Activated CD4-positive, alpha-beta T cell treated with anti-CD3 and anti-CD28 coated beads, Interleukin-2, Interleukin-6, amounts not matched to agents 100 ng/mL and 50 ng/mL, durations not matched to agents 16 hours and 8 hours (primary cell): ENCODE measurements at places on chromosomes 16 and 17.

- DNase-seq, result no peak
Measured at GRCh38 chr17:4490637-4491061, 8.0 kb upstream of the SPNS2 start.

- DNase-seq, result no peak
Measured at GRCh38 chr16:5465714-5466113, 368.1 kb upstream of the EEF2KMT start.

DNA sequence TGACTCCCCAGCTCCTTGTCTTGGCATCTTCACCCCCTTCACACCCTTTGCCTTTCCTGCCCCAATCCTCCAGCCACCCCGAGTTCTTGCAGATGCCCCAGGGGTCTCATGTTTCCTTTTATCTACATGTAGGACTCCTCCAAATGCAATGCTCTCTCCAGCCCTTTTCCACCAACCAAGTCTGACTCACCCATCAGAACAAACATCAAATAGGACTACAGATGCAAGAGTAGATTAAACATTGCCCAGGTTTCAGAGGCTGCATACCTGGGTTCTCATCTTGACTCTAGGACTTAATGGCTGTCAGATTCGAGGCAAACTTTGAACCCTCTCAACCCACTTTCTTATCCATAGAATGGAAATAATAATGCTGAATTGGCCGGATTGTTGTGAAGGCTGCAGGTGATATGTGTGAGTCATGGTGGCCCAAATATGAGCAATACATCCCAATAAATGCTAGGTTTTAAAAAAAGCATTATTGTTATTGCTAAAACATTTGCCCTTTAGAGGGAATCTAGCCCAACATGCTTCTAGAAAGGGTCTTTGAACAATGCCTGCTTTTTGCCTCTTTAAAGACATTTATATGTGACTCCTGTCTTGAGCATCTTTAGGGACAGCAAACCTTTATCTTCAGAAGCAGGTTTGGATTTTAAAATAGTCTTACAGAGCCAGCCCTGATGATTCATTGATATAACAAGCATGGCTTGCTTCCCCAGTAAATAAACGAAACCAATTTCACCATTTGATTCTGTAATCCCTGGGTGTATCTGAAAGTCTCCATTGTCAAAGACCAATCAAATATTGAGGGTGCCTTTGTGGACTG is 310.1 kb downstream of the FOXL1 start:
- no peak for DNase-seq

- peak; percentile 42 for DNase-seq
Measured at GRCh38 chr17:4365628-4366326, 698 bp downstream of the UBE2G1 start.
